ENCODE measurements at places on chromosomes 3 and 15.
A peak's percentile ranks its signal among the peaks of the same experiment; 100 is the strongest.

DNA sequence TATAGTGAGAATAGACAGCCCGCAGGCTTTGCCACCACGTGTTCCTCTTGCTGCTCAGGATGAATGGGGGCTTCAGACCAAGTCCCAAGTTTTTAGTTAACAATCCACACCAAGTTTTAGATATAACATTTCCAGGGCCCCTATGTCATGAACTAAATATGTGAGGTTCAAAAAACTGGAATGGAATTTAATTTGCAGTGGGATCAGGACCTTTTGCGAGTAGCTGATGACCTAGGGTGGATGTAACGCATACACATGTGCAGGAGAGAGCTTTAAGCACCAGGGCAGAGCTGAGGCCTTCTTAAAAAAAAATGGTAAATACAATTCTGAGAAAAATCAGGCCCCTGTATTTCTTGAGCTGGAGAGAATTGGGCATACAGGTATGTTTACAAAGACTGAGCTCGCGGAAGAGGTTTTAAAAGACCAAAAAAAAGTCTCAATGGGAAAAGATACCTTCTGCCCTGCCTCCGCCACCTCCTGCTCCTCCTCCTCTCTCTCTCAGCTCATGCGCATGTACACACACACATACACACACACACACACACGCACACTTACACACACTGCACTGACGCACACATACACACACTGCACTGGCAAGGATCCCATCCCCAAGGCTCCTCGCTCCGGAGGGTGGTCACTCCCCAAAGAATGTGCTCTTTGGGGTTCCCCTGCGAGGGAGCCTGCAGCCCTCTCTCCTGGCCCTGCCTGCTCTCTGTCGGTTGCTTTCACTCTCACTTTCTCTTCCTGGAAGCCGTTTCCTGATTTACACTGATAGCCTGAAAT, 48.2 kb upstream of the IGF1R start:
- peak; percentile 62 for DNase-seq

- no peak for DNase-seq
These were observed 181.4 kb downstream of the GREM1 start for GRCh38 chr15:32899126-32899596.

DNA sequence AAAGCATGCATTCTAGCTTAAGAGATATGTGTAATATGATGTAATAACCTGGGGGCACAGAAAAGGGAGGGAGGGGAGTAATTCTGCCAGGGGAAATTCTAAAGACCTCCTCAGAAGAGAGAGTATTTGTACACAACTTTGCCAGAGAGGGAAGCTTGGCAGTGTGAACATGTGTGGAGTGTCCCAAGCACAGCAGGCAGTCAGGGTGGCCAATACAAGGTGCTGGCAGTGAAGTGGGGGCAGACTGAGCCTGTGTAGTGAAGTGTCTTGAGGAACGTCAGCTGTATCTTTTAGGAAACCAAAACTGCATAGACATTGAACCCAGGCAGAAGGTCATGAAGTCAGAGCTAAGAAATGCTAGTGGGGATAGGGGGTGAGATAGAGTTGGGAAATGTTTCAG, 29.7 kb upstream of the TMEM42 start:
- DNase-seq = no peak

- DNase-seq = no peak
These were observed 134.8 kb downstream of the CHDH start for GRCh38 chr3:53711387-53711786.

GRCh38 chr3:125125821-125126245, 70.0 kb upstream of the HEG1 start:
- DNase-seq = no peak

- DNase-seq = no peak
These were observed 975 bp downstream of the PCSK6 start for GRCh38 chr15:101488300-101489164.

DNA sequence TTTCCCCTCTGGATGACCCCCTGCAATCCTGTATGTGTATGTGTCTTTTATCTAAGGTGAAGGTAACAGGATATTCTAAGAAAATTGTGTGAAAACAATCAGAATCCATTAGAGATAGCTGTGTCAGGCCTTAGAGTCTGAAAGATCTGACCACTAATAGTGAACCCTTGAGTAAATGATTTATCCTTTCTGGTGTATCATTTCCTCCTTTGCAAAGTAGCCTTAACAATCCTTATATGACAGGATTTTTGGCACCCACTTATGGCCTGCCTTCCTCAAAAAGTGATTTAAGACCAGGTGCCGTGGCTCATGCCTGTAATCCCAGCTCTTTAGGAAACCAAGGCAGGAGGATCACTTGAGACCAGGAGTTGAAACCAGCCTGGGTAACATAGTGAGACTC, 110.2 kb downstream of the RBPMS2 start:
- no peak for DNase-seq

- no peak for DNase-seq
These were observed 382.9 kb upstream of the MCTP2 start for GRCh38 chr15:93848490-93848889.

DNA sequence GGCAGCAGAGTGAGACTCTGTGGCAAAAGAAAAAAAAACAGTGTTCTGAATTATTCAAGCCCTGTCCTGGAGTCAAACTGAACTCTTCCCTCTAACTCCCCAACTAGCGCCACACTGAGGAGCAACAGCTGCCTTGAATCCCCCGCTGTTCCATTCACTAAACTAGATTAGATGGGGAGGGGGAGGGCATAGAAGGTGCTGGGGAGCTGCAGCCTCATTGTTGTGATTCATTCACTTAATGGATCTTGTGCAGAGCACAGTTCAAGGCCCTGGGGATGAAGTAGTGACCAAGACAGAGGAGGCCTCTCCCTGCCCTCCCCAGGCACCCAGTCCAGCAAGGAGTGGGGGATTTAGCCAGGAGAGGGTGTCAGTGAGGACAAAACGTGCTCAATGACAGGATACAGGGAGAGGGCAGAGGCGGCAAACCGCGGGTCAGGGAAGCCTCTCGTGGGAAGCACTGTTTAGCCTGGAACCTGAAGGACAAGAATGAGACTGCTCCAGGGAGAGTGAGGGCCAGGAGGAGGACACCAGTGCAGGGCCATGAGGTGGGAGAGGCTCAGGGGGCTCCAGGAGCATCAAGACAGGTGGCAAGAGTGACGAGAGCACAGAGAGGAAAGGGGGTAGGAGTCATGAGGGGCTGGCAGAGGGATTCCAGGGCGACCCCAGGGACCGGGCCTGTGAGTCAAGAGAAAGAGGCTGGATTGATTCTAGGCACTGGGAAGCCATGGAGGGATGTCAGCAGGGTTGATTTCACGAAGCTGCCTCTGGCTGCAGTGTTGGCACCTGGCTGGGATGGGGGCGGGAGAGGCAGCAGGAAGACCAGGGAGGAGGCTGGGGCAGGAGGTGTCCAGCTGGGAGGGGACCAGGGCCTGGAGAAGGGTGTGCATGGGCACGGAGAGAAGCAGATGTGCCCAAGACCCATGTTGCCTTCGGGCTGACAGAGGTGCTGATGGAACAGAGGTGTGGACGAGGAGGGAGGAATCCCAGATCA, 31.4 kb downstream of the ALS2CL start:
- DNase-seq = no peak

- DNase-seq = no peak
These were observed 56.3 kb downstream of the GPR171 start for GRCh38 chr3:151146731-151147091.

DNA sequence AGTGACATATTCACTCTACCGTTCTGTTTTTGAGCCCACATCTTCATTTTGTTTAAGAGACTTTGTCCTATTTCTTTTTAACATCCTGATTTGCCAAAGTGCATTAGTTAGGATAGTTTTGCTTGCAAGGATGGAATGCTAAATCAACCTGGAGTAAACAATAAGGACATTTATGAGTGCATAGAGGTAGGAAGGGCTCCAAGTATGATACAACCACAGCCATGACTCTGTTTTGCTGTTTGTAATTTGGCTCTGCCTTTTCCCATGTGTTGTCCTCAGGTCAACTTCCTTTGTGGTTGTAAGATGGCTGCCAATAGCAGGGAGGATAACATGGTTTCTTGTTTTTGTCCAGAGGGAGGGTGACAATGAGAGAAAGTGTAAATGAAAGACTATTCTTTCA, 66.4 kb upstream of the GOLIM4 start:
- no peak for DNase-seq

DNA sequence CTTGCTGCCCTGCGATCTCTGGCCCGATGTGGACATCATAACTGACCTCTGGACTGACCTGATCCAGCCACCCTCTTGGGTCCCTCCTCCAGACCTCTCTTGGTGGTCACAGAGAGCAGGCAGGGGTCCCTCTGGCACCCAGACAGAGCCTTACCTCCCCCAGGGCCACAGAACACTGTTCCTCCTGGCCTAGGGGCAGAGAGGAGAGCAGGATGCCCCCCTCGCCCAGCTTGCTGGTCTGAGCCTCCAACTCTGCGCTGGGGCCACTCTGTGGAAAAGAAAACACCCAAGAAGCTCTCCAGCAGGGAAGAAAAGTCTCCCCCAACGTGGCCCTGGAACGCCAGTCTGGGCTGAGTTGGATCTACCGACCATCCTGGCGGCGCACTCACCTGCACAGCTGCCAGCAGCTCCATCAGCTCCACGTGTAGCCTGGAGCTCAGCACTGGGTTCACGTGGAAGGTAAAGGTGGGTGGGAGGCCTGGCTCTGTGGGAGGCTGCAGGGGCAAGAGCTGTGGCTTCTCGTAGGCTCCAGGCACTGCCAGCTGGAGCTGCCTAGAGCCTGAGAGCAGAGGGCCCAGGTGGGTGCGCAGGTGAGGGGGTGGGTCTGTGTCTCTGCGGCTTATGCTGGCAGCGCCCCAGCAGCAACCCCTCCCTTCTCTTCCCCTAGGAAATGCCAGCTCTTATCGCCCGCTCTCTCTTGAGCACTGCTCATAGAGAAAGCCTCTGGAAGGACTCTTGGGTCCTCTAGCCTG, 6.0 kb downstream of the PLA2G4F start:
- DNase-seq = no peak

DNA sequence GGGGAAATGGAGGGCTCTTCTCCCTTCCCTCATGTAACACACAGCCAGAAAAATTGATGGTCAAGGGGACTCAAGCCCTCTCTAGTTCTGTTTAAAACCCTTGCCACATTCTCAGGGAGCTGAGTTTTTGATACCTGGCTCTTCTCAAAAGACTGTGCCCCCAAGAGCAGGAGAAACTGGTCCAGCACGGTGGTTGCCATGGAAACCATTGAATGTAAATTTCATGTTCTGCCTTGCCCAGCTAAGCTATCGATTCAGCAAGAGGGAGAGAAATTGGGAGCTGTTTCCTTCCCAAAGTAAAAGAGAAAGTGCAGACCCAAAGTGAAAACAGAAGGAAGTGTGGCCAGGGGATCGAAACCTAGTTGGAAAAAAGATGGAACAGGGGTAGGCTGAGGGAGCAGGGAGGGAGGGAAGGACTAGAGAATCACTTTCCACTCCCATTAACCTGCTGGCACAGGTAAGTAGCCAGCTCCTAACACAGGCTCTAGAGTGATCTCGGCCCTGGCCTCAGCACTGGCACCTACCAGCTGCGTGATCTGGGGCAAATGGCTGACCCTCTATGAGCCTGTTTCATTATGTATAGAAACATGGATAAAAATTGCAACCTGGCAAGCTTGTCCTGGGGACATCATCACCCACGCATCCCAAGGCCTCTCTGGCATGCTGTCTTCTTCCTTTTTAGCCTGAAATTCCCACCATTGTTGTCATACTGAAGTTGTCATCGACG, 140.9 kb downstream of the TPRA1 start:
- DNase-seq = no peak

GRCh38 chr3:29153811-29154210, 127.1 kb upstream of the RBMS3 start:
- no peak for DNase-seq

GRCh38 chr3:158456114-158456513, 114.9 kb upstream of the MLF1 start:
- DNase-seq = no peak

DNA sequence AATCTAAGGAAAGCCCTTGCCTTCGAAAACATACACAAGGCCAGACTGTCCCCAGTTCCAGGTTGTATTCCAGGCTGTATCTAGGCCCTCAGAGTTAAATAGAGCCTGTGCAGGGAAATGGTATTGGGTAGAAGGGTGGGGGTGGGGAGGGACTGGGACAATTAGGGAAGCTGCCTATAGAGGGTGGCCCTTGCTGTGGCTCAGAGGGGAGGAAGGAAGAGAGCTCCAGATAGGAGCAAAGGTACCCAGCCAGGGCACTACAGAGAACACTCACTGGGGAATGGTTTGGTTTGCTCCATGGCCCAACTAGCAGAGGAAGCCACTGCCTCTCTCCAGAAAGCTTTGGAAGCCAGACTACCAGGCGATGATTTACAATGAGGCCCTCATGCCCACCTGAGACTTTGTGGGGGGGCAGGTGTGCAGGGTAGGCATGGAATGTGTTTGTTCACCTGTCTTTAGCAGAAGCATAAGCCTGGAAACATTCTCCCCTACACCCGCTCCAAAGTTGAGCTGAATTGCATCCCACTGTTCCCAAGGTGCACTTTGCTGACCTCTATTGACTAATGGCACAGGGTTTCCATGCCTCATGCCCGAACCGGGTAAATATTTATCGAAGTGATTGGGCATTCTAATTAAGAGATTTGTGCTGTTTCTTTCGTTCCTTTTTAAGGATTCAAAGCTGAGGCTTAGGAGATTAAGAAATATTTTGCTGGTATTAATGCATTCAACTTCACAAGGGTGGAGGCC, 6.3 kb upstream of the TLE3 start:
- DNase-seq = no peak

GRCh38 chr15:95162967-95163531, 931.7 kb downstream of the MCTP2 start:
- no peak for DNase-seq

DNA sequence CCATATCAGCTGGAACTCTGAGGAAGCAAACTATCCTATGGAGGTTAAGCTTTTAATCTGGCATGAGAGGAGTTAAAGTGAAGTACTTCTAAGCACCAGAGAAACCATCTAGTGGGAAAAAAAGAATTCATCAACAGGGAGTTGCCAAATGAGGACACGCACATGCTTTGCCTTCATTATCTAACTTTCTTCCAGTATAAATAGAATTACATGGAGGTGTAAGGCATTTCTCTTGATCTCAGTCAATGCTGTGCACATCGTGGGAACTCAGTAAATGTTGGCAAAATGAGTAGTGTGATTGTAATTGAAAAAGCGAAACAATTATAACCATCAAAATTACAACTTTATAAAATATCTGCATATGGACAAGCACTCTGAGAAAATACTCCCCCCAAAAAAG, 8.0 kb upstream of the GSK3B start:
- no peak for DNase-seq

- DNase-seq = no peak
These were observed 32.1 kb upstream of the KCNH8 start for GRCh38 chr3:19116239-19116638.

DNA sequence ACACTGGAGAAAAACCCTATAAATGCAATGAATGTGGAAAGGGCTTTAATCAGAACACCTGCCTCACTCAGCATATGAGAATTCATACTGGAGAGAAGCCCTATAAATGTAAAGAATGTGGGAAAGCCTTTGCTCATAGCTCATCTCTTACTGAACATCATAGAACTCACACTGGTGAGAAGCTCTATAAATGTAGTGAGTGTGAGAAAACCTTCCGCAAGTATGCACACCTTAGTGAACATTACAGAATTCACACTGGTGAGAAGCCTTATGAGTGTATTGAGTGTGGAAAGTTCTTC, 7.4 kb upstream of the ZNF501 start:
- no peak for DNase-seq

GRCh38 chr3:184712248-184713039, 580 bp upstream of the MAGEF1 start:
- DNase-seq = no peak

Measured in foreskin melanocyte (primary cell).